ENCODE measurements at places on chromosomes 1 and 21.
A peak's percentile ranks its signal among the peaks of the same experiment; 100 is the strongest.

DNA sequence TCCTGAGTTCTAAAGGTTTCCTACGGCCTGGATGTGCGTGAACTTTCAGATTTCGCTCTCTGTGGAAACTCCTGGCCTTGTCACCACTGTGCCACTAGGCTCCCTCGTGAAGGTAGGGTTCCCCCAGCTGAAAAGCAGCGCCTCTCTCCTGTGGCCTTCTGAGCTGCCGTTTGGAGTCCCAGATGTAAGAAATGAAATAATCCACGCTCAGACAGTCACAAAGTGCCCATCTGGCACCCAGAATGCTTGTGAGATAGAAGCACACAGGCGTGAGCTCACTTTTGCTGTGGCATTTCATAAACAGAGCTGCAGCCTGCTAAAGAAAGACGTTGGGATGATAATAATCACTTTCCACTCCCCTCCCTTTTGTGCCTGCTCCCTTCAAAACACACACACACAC lies 65.8 kb downstream of the LMO4 start:
- DNase-seq = no peak

GRCh38 chr1:83103341-83103740 lies 895.6 kb downstream of the TTLL7 start:
- no peak for DNase-seq

GRCh38 chr1:37650173-37650572 lies 15.5 kb upstream of the RSPO1 start:
- DNase-seq = no peak

GRCh38 chr1:207850621-207851407 lies 60.1 kb downstream of the CD34 start:
- DNase-seq = peak; percentile 37

DNA sequence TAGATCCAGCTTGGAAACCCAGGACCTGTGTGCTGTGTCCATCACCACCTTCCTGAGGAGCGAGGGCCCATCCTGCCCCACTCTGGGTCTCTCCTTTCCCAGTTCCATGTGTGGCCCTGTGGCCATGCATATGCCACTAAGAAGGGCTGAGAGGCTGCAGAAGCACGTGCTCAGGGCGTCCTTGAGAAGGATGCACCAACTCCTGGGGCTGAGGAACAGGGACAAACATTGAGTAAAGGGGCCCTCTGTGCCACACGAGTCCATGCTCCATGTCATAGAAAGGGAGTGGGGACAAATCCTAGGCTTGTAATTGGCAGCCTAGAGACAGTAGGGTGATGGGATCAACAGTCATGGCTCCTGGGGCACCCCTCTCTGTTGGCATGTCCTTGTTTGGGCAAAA lies 8.4 kb downstream of the ETV3L start:
- DNase-seq = peak; percentile 47

DNA sequence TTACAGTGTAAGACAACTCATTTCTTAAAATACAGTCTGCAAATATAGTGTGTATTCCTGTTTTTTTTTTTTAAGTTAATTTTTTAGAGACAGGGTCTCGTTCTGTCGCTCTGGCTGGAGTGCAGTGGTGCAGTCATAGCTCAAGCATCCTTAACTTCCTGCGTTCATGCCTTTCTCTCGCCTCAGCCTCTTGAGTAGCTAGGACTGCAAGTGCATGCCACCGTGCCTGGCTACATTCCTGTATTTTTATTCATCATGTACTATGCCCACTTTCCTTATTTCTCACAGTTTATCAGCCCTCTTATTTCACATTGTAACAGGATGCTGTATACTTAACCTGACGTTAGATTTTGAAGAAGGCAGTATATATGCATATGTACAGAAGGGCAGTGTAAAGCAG lies 26.7 kb downstream of the MIER1 start:
- DNase-seq = no peak

DNA sequence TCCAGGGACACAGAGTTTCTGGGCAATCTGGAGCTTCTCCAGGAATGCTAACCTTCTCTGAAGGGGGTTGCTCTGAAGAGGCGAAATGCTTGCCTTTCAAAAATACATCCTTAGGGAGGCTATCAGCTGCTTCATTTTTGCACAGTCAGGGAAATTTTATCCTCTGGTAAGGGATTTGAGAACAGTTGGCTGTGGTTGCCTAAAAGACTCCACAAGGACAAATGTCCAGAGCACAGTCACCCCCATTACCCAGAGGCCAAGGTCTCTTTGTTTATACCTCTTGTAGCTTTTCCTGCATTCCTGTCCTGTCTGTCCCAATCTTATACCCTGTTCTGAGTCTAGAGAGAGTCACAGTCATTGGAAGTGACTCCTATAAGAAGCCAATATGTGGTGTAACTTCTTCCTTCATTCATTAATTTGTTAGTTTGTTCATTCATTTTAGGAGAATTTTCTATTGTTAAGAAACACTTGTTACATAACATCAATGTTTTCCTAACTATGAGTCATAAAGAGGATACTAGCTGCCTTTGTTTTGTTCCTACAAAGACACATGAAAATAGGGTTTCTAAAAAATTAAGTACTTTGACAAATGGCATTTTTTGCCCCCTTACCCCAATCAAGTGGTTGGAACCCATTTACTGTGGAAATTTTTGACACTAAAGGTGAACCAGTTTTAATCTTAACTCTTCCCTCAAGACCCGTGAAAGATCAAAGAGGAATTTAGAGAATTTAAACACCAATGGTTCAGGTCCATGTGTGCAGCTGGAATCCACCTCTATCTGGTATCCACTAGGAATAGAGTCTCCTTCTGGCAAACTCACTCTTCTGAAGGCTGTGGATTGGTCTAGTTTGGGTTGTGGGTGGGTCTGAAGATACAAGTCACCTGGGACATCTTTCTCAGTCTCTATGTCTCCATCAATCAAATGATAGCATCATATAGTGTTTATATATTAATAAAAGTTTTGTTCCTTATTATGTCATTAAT lies 47.1 kb downstream of the GPR88 start:
- DNase-seq = no peak

Measured in activated CD8-positive, alpha-beta memory T cell treated with anti-CD3 and anti-CD28 coated beads, Interleukin-2, amount 50 U/mL, for 48 hours (primary cell).